Suppressor macrophage (primary cell): ENCODE measurements at places on chromosomes 1 and 21.

DNA sequence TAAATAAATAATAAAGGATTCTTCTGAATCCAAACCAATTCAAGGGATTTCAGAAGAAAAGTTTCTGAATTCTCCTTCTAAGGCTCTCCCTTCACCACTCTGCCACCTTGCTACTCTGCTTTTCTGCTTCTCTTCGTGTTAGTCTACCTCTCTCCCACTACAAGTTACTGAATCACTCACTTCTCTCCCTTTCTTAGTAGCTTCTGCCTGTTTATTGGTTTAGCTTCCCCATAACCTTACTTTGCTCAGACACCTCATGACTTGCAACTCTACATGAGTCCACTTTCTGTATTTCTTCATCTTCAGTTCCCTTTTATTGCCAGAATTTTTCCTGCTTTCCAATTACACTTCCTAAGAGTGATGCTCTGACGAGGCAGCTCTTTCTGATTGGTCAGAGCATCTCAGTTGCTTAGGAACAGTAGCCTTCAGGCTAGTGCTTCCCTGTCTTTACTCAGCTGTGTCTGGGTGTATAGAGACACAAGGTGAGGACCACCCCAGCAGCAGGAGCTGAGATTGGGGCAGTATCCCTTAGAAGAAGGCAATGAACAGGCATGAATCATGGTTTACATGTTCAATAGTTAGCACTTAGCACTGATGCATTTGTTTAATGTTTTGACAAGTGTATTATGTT, 144.6 kb downstream of the SLC30A10 start:
- peak; percentile 4 for DNase-seq

DNA sequence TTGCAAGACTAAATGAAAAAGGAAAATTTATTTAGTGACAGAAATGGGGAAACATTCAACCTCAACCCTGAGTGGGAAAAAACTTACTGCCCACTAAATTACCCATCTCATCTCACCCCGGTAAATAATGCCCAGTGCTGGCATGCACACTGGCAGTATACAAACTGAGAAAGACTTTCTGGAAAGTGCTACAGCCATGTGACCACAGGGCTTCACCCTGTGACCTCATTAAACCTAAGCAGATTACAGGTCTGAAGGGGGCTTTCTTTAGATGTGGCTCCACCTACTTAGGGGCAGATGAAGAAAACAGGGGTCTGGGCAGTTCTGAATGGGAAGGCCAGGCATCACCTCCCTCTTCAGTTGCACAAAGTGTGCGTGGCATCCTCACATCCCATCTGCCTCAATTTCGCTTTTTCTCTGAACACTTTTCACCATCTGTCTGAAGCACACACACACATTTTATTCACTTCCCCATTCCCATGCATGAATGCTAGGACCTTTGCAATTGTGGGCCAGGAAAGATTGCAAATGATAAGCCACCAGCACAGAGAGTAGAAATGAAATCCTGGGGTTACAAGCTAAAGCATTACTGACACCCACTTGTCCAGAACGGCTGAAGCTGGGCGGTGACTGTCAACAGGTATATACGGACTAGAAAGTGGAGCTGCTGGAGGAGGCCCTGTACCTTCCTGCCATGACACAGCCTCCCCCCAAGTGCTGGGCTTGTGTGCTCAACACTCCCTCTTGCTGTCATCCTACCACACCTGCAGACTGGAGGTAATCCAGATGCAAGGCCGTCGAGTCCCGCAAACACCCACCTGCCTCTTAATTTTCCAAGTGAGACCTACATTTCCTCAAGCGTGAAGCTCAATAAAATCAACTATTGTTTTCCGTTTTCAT, 2.7 kb downstream of the NADK start:
- DNase-seq = peak; percentile 44

- no peak for DNase-seq
Observed at GRCh38 chr21:17370916-17371315, 141.9 kb upstream of the CXADR start.

DNA sequence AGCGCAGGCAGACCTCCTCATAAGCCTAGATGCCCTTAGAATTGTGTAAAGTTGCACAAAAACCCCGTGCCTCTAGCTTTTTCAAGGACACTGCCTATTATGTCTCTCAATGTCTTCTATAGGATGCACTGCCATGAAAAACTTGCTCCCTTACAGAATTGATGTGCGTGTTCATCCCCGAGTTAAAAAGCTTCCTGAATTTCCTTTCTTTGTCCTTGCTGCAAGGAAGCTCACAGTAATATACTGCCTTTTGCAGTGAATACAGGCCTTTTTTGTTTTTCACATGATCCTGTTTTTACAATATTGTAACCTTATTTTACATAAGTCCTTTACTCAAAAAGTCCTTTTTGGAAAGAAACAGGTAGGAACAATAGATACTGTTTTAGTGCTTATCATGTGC, 193.0 kb downstream of the TTLL7 start:
- no peak for DNase-seq

DNA sequence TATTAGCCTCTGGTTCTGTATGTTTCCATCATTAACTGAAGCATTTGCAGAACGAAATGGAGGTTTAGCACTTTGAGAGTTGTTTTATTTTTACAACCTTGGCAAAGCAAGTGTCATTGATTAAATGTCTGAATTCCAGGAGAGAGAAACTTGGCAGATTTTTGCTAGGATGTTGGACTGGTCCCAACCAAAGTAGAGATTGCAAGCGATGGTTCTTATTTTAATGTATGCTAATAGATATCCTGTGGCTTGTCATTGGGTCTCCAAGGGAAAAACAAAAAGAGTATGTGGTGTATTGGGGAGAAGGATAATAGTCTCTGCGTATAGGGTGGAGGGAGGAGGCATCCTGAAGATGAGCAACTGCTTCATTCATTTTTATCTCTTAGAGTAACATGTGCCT, 457.2 kb upstream of the RUNX1 start:
- DNase-seq = no peak

GRCh38 chr1:161763522-161764098, 2.5 kb upstream of the ATF6 start:
- no peak for DNase-seq

DNA sequence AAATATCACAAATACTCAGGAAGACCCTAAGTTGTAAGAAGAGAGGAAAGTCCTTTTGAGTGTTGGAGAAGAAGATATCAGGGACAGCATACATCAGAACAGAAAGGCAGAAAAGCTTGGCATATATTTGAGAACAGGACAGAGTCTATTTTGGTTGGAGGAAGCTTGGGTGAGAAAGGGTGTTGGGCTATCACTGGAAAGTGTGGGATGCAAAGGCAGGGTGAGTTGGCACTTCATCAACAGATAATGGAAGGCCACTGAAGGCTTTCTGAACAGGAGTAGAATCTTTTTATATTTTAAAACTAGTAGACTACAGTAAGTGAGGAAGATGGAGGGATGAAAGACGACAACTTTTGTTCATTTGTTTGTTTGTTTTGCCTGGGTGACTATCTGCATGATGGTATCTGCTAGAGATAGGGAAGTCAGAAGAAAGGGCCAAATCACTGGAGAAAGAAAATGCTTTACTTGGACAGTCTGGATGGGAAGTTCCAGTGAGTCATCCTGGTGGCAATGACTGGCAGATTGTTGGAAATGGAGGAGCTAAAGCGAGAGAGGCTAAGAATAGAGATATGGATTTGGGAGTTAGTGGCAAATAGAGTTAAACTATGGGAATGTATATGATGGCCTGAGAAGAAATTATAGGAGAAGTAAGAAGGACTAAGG, 33.7 kb upstream of the KCNA2 start:
- peak; percentile 90 for DNase-seq

DNA sequence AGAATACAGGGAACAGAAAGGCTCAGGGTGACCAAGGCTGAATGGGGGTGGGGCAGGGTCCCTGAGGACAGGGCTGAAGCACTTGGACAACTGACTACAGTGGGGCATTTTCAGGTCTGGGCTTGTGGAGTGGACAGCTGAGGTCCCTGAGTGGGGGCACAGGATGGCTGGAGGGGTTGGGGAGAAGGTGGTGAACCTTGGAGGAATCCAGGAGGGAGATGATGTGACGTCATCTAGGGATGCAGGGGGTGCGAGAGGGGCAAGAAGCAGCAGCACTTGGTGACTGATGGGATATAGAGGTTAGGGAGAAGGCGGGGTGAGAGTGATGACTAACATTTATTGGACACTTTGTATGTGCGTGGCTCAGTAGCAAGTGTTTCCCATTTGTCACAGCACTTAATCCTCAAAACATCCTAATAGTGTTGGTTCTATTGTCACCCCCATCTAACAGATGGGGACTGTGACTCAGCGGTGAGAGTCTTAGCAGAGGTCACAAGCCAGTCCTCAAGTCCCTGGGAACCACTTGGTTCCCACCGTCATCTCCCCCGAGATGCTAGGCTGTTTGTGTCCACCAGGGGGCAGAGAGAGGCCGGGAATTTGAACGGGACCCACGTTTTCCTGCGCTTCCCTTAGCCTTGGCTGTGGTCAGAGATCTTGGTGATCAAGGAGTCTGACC, 27.9 kb upstream of the BMP8B start:
- peak; percentile 90 for DNase-seq

- peak; percentile 42 for DNase-seq
Observed at GRCh38 chr1:165073185-165074007, 283.1 kb downstream of the LMX1A start.

- DNase-seq = no peak
Observed at GRCh38 chr1:47522935-47523834, 85.3 kb downstream of the FOXD2 start.

GRCh38 chr1:9289090-9289534, 3.6 kb upstream of the SPSB1 start:
- DNase-seq = peak; percentile 91

- no peak for DNase-seq
Observed at GRCh38 chr1:211511030-211511700, 19.2 kb upstream of the RD3 start.

GRCh38 chr21:22855581-22855980, 1857.4 kb downstream of the NCAM2 start:
- no peak for DNase-seq

DNA sequence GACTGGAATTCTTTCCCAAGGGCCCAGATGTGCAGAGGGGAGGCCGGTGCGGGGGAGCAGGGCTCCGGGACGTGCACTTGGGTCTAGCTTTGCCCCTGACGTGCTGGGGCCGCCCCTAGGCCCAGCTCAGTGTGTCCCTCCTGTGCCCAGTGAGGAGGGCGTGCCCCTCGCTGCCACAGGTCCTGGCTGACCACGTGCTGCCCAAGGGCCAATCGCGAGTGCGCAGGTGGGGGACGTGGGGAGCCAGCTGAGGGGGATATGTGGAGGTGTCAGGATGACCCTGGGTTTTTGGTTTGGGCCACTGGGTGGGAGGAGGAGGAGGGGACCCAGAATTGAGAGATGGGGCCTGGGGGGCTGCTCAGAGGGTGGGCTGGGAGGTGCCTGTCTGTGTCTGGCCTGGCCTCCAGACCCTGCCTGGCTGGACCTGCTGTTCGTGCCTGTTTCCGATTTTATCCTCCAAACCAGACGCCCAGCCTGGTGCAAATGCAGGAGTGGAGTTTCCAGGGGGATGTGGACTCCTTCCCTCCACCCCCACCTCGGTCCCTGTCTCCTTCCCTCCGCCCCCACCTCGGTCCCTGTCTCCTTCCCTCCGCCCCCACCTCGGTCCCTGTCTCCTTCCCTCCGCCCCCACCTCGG, 6.1 kb upstream of the RNF223 start:
- DNase-seq = peak; percentile 10

GRCh38 chr1:65698590-65698989, 94.1 kb upstream of the PDE4B start:
- DNase-seq = no peak

DNA sequence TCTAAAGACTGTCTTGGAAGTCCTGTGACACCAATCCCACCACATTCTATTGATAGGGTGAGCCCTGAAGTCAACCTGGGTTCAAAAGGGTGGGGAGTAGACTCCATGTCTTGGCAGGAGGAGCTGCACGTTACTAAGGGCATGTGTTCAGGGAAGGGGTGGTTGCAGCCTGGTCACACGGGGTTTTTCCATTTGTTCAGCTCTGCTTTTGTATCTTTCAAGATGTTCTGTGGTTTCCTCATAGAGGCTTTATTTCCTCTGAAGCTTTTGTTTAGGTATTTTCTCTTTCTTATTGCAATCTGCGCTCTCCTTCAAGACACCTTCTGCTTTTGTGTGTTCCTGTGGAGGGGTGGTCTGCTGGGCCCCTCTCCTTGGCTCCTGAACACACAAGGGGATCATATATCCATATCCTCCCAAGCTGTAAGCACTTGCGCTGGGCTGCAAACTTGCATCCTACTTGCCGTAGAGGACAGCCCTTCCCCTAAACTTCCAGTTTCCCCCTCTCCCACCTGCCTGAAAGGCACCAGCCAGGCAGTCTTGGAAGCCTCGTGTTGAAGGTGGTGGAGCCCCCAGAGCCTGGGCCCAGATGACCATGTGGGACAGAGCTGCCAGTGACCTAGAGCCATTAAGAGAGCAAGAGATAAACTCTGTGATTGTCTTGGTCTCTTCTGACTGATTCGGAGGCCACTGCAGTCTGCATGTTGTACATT, 62.5 kb upstream of the TRAPPC10 start:
- no peak for DNase-seq

DNA sequence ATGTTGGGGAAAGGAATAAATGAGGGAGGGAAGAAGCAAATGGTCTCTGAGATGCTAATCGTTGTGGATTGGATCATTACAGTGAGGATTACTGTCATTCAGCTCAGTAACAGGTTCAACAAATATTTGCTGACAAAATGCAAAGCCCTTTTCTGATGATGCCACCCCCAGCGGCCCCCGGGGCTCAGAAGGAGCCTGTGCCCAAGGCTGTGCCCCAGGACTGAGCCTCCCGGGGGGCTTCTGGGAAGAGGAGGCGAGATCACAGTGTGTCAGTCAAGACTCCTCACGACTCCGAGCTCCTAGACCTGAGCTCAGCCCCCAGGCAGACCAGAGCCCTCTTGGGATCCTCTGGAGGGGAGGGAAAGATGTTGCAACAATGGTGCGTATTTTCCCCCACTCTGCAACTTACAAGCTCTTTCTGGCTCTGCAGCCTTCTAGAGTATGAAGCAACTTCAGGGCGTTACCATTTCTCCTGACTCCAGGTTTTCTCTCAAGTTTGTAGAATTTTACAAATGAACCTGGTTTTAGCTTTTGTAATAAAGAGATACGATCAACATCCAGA, 20.8 kb downstream of the EPHA8 start:
- DNase-seq = no peak

GRCh38 chr1:242178924-242179708, 180.2 kb upstream of the MAP1LC3C start:
- no peak for DNase-seq

DNA sequence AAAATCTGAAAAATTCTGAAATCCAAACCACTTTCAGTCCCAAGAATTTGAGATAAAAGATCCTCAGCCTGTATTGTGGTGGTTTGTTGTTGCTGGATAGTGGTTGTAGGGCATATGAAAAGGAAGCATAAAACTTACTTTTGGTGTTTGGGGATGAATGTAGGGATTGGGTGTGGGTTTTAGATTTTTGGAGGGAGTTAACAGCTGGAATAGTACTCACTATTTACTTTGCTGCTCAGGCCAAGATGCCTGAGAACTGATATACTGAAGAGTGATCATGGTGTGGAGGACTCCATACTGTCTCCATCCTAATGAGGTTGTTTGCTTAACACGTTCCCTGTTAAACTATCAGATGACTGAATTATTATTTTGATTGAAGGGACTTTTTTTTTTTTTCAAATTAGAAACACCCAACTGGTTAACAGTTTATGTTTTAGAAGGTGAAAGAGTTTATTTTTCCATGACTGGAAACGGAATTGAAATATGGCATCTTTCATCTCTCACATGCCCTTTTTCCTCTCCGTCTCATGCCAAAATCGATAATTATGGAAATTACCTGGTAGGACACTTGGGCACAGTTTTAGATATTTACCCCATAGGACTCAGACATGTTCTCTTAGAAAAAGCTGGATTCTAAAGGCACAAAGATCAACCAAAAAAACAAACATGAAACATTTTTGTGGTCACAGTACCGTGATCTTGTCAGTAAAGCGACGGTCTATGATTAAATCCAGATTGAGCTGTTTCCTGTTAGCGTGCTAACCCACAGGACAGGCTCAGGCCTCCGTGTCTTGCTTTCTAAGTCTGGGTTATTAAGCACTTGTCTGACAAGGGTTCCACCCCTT, 37.3 kb downstream of the RGL1 start:
- DNase-seq = peak; percentile 66
